ENCODE measurements at places on chromosomes 3 and 15. TPM values are rescaled to one million over a fixed set of nuclear protein-coding genes. Genes with fewer than 3 reads are reported as not detected.

The GPR62 gene
- total RNA-seq: 0.07 TPM

The SHQ1 gene
- 18.7 TPM for total RNA-seq

The ZNF80 gene
- total RNA-seq: not detected

The ANKUB1 gene
- not detected for total RNA-seq

The GOLGA6L10 gene
- 0.85 TPM for total RNA-seq

The UROC1 gene
- total RNA-seq: not detected

The FBXO40 gene
- total RNA-seq: not detected

The DLL4 gene
- 0.07 TPM for total RNA-seq

The FAM227B gene
- total RNA-seq: 4.3 TPM

The CYP11A1 gene
- 0.26 TPM for total RNA-seq

The FBXW12 gene
- total RNA-seq: not detected

The ERICH6 gene
- 0.03 TPM for total RNA-seq

The AGTR1 gene
- 0.30 TPM for total RNA-seq

The SECISBP2L gene
- total RNA-seq: 29.7 TPM

The BUB1B gene
- total RNA-seq: 2.9 TPM

The FMN1 gene
- total RNA-seq: 2.5 TPM

Data from smooth muscle cell of the pulmonary artery (primary cell).